ENCODE measurements at places on chromosomes 2 and 18.

DNA sequence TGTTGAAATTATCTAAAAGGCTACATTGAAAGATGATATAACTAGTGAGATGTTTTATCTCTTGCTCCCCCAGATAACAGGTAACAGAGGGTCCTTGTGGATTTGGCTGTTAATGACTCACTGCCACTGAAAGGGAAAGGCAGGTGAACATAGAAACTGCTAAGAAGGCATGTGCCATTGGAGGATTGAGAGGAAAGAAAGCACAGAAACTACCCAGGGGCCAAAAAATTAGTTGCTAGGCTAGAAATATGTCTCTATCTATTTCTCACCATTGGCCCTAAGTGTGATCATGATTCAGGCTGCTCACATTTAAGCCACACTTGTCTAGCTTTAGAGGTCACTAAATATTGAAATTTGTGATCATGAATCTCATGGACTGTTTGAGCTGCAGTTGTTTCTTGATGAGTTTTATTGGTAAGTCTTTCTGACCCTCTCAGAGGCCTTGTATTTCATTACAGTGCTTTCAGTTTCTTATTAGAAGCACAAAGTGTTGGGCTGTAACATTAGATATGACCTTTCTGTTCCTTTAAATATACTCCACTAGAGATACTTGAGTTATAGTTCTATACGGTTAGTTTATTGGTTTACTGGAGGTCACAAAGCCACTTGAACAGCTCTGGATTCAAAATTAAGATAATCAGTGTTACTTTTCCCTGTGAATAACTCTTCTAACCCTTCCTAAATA lies 26.2 kb downstream of the NAB1 start:
- DNase-seq, result no peak

GRCh38 chr2:75556679-75557366 lies 3.9 kb downstream of the EVA1A start:
- DNase-seq, result no peak

- DNase-seq, result no peak
Observed at GRCh38 chr2:160581448-160581847, 87.8 kb upstream of the RBMS1 start.

DNA sequence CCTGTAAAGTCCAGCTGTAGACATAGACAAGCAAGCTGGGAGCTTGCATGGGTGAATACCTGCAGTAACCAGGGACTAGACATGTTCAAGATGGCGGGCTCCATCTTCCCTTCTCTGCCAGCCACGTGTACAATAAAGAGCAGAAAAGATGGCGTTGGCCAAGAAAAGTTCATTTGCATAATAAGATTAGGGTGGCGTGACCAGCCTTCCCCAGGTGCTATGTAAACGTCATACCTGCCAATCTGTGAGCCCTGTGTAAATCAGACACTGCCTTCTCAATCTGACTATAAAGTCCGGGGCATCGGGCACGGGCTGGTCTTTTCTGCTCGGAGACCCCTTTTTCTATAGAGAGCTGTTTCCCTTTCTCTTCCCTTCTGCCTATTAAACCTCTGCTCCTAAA lies 101.6 kb upstream of the XPO1 start:
- no peak for DNase-seq

- peak; percentile 21 for DNase-seq
Observed at GRCh38 chr2:67560771-67561456, 163.8 kb downstream of the ETAA1 start.

DNA sequence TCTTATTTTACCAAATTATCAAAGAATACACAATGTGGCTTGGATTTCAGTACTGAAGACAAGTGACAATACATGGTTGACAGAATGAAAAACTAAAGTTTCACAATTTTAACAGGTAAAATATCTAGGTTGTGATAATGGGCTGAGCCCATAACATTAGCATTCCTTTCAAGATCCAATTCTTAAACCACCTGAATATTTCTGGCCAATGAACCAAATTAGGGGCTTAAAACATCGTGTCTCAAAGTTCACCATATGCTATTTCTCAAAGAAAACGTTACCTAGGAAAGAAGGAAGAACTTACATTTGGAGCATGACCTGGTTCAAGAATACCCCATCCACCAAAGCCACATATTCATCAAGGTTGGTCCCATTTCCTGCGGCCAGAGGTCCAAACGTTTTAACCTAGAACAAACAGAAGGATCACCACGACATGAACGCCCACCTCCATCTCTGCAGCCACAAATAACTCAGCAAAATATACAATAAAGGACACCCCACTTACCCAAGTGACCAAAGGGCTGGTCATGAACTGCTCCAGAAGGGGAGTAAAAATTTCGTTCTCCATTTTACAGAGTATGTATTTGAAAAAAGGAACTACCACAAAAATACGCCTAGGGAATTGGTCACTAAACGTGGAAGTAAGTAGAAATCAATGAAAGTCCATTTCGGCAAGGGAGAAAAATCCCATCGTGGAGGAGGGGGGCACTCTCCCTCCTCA lies 984 bp downstream of the CCDC88A start:
- DNase-seq, result no peak

GRCh38 chr2:177118636-177119035 lies 94.0 kb upstream of the HNRNPA3 start:
- DNase-seq, result peak; percentile 9

- DNase-seq, result no peak
Observed at GRCh38 chr2:209277444-209277843, 146.4 kb upstream of the MAP2 start.

DNA sequence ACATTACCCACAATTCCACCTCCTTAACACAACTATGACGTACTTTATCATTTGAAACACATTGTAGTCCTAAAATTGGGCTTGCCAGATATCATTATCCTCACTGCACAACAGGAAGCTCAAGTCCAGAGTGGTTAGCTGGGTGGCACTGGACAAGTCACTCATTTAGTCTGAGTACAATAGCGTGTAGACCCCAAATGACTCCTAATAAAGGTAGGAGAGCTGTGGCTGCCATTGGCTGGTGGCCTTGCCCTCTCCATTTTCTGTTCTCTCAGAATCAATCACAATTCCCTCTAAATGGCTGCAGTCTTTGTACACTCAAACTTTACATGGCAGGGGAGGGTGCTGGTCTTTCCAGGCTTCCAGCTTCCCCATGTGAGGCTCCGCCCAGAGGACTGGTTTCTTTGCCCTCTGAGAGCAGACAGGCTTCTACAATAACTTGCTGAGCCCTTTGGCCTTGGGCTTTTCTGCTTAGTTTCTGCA lies 11.7 kb downstream of the PSTPIP2 start:
- DNase-seq, result no peak

DNA sequence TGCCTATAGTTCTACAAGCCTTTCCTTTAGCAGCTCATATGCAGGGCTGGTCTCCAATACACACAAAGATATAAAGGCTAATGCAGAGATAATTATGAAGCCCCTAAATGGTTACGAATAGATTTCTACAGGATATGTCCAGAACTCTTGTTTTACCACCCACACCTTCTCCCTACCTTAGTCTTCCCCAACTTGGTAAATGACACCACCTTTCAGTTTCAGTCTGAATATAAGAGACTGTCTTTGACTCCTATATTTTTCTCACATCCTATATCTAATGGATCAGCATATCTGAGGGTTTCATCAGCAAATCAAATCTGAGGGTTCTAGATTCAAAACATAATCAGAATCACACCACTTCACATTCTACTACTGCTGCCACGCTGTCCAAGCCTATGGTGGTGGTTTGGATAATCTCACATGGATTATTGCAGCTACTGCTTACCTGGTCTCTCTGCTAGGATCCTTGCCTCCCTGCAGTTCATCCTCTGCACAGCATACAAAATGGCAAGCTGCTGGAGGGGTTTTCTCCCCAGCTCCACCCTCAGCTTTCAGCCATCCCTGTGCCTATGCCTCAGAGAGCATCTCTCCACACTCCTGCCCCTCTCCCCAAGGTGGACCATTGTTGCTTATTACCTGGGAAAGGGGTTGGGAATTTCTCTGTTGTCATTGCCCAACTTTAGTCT lies 178.0 kb upstream of the SPOPL start:
- DNase-seq, result no peak

DNA sequence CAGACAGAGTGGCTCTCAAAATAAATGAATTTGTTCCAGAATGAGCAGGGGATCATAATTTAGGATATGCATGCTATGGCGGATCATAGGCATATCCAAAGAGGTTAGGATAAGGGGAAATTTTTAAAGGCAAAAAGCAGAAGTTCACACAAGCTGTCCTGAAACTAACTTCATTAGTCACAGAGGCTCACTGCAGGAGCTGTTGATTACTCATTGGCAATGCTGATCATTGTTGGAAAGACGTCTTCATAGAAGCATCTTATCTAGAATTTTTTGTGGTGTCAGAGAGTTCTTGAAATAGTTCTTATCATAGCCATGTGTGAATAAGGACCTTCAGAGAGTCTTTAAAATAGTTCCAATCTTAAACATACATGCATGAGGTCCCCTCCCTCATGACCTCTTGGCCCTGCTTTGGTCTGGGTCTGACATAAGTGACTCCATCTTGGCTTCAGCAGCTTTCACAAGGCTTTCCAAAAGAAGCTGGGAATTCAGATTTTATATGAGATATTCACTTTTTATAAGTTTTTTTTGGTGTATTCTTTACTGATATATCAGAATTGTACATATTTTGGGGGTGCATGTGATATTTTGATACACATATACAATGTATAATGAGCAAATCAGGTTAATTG lies 7.5 kb upstream of the CCDC195 start:
- peak; percentile 4 for DNase-seq

DNA sequence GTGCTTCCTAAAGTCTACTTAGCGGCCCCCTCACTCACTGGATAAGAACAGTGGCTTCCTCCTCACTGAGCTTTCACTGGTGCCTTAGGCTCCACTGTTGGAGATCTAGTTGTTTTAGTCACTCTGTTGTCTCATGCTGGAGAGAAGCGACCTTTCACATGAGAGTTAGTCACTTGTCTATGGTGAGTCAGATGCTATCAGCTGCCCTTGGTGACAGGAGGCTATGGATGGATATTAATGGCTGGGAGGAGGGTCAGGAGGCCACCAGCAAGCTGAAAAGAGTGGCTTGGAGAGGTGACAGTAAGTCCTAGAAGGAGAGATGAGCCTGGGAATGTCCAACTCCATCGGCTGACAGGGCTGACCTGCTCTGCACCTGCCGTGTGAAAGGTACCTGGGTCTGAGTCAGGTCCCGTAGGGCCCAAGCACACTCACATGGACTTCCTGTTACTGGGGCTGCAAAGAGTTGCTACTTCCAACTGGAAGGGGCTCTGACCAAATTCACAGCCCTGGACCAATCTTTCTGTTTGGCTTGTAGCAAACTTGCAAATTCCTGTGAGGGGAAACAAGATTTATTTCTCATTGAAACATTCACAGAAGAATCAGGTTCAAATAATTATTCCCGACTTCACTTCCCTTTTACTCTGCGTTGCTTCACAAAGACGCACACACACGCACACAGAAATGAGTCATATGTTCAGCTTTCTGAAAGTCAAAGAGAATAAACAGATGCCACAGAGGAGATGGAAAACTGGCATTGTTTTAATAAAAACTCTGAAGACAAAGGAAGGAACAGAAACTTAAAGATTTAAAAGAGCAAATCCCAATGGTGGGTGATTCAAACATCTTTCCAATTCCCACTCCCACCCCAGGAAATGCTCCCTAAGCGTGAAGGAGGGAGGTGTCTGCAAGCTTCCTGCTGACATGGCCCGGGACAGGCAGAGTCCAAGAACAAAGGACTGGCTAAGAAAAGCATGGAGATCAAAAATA lies 203.5 kb upstream of the TWIST2 start:
- peak; percentile 51 for DNase-seq

DNA sequence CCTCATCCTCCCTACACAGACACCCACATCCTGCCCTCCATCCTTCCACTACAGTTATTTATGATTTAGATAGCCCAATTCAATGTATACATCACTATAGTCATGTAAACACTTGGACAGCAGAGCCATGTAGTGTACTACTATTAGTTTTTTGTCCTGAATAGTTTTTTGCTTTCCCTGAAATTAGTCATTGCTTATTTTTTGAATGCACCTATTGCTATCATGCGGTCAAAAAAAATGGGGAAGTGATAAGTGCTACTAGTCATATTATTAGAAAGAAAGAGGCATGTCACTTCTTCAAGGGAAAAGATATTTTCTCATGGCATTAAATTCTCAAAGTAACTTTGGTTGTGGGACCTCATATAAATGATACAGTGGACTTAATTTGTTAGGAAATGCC lies 6.8 kb upstream of the GREB1 start:
- DNase-seq, result no peak

- DNase-seq, result no peak
Observed at GRCh38 chr2:1650085-1650872, 94.0 kb downstream of the PXDN start.

GRCh38 chr2:224171226-224171625 lies 132.1 kb upstream of the SERPINE2 start:
- no peak for DNase-seq

GRCh38 chr18:60996326-60996725 lies 336.9 kb upstream of the CDH20 start:
- no peak for DNase-seq

DNA sequence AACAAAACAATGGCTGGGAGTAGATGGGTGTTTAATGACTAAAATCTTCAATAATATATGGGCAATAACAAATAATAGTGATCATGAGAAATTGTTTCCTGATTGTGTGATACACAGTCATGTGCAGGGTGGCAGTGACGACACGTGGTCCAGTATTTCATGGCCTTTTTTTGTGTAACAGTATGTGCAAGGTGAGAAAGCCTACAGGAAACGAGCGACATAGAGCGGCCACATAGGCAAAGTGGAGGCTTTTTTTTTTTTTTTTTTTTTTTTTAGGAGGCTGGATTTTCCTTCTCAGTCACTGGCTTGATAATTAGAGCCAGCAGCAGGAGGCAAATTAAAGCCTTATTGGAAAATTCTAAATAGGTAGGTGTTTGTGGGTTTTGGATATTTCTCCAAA lies 123.7 kb downstream of the MYO3B start:
- no peak for DNase-seq

DNA sequence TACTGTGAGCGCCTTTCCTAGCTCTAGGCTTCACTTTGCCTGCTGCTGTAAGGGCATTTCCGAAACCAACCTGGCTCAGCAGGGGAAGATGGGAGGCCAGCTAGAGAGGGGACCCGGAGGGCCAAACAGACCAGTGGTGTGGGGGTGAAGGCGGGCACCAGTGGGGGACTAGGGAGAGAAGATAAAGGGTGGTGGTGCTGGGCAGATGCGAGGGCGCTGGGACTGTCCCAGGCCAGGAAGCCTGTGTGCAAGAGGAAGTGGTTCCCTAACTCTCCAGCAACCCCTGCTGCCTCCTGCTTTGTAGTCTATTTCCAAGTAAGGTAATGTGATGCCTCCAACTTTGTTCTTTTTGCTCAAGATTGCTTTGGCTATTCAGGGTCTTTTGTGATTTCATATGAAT lies 73.1 kb downstream of the DNAH7 start:
- DNase-seq, result no peak

DNA sequence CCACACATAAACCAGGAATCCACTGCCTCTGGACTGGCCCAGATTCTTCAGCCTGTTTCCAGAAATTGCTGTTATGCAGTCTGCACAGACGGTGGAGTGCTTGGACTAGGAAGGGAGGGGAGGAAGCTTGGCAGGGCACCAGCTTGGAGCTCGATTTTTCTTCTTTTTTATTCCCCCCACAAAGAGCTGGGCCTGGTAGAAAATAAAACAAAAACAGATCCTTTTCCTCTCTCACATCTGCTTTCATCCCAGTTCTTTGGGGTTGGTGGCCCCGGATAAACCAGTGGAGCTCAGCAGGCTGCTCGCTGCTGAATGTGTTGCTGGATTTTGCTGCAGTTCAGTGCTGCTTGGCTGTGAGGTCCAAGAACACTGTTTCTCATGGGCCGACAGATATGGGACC lies 16.0 kb downstream of the LRRTM1 start:
- peak; percentile 16 for DNase-seq
